Stimulated activated CD4-positive, alpha-beta T cell treated with anti-CD3 and anti-CD28 coated beads, Interleukin-2, amount 100 ng/mL, for 48 hours (primary cell): ENCODE measurements at places on chromosomes 7 and 10.

DNA sequence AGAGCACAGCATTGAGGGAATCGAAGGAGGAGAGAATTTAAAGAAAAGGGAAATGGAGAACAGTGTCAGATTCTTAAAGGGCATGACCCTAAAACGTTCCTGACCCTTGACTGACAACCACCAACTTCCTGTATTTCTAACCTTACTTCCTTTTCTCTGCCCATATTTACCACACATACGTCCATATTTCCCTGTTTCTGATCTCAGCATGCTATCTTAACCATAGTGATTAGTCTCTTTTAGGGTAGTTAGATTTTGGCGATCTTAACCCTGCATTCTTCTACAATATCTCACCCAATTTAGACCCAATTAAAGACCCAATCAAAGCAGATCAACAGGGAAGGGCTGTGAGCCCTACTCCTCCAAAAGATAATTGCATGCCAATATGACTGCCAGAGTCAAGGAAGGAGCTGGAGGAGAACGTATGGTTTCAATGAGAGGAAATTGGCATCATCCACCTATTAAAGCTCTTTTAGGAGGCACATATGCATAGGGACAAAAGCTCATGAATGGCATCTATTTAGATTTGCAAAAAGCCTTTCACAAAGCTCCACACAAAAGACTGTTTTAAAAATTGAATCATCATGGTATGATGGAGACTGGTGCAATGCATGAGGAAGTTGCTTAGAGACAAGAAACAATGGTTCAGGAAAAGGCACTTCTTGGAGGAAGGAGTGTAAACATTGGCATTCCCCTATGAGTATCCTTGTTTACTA is 49.0 kb upstream of the ARHGAP12 start:
- no peak for DNase-seq

DNA sequence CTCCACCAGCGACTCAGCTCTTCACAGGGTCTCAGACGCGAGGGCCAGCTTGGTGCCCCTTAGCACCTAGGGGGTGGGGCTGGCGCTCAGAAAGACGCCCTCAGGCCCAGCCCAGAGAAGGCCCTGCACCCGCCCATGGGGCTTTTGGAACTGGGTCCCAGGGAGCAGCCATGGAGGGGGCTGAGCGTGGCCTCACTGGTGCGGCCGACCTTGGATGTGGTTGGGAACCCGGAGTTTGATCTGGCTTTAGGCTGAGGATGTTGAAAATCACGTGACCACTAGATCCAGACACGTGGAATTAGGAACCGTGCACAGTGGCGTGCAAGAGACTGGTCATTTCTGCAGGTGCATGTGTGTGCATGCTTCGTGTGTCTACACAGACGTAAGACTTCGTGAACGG is 185.4 kb downstream of the DNAJB6 start:
- DNase-seq = no peak

- DNase-seq = no peak
Measured at GRCh38 chr7:114294036-114294435, 120.6 kb upstream of the FOXP2 start.

- no peak for DNase-seq
Measured at GRCh38 chr10:130454543-130455000, 318.4 kb downstream of the GLRX3 start.

DNA sequence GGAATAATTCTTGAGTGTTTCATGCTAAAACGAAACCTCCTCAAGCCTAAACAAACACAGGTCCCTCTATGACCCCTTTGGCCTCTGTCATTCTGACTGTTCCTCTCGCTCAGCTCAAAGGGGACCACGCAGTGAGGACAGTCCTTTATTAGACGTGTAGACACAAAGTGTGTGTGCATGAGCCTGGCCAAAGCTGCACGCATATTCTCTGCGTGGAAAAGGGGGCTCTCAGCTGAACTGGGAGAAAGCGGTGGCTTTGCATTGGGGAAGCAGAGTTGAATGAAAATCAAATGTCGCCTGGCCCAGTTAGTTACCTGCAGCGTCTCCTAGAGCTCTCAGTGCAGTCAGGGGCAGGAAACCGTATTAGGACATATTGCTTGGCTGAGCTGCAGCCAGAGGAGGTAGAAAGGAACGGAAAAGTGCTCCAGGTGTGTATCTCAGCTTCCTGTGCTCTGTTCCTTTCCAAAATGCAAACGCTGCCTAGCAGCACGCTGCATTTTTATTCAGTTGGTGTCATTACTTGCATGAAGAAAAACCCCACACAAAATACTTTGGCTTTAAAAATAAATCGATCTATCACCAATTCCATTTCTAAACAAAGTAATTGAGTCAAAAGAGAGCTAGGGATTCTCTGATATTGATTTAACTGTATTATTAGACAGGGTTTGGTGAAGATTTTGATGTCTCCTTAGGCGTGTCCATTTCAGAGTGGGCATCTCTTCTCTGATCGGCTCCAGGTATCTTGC is 4.9 kb downstream of the GATA3 start:
- DNase-seq = no peak

GRCh38 chr7:100346921-100347320 is 11.0 kb upstream of the PILRB start:
- no peak for DNase-seq

DNA sequence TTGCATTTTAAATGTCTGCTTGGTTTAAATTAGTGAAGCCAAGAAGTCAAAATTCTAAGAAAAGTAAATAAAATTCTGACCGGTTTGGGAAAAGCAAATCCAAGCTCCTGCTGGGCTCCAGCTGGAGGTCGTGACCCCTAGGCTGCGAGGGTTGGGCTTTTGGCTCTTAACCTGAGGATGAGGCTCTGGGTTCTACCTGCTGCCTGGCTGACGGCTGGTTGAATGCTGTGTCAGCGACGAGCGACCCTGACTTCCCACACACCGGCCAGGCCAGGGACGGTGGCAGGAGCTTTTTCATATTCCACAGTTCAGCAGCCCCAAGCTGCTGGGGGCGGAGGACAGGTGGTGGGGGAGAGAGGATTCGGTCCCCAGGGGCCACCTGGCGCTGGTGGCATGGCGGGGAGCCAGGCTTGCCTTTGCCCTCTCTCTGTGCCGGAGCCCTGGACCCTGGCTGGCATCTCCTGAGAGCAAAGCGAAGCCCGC is 843 bp upstream of the PLPP4 start:
- no peak for DNase-seq

GRCh38 chr7:47465191-47465590 is 116.7 kb downstream of the TNS3 start:
- no peak for DNase-seq

DNA sequence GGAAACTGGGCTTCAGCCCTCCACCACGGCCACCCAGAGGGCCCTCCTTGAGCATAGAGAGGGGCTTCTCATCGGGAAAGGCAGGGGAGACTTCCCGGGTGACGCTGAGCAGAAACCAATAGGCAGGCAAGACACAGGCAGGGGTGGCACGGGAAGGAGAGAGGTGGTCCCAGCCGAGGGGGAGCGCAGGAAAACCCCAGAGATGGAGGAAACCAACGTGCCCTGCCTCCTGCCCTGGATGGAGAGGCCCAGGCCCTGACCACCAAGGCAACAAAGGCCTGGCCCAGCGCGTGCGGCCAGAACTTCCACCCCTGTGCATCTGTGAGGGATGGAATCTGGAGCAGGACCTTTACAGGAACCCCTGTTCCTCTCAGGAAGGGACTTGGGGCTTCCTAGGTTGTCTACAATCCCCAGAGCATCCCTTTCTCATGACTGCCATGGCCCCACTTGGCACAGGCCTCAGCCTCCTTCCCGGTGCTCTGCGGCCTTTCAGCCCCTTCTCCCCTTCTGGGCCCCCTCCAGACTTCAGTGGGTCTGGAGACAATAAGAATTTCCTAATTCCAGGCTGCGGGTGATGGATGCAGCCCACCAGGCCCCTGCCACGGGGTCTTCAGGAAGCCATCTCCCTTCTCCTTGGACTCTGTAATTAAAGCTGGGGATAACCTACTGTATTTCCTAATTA is 137.0 kb upstream of the RET start:
- DNase-seq = no peak

GRCh38 chr10:121501796-121502195 is 96.4 kb downstream of the FGFR2 start:
- DNase-seq = no peak

DNA sequence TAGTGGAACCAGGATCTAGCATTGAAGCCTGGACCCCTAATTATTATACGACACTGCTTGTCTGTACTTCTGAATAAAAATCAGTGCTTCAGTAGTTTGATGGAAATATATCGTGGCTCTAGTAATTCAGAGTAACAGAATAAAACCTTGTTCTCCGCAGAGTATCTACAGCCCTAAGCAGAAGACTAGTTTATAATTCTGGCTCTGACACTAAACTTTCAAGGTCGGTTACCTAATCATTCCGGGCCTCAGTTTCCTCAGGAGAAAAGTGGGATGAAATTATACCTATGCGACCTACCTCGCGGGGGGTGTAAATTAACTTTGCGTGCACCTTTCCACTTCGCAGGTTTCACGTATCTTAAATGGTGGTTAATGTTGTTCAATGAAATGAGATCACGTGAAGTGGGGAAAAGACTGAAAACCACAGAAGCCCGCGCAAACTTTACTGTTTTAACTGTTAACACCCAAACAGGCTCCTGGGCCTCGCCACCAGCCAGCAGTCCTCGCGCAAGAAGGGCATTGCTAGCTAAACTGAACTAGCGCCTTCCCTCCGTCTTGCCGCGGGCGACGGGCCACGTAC is 615 bp downstream of the THAP5 start:
- DNase-seq = no peak

GRCh38 chr7:100691676-100692577 is 2.1 kb downstream of the GIGYF1 start:
- DNase-seq = peak; percentile 90

- no peak for DNase-seq
Measured at GRCh38 chr10:4888236-4888635, 62.2 kb downstream of the AKR1E2 start.

DNA sequence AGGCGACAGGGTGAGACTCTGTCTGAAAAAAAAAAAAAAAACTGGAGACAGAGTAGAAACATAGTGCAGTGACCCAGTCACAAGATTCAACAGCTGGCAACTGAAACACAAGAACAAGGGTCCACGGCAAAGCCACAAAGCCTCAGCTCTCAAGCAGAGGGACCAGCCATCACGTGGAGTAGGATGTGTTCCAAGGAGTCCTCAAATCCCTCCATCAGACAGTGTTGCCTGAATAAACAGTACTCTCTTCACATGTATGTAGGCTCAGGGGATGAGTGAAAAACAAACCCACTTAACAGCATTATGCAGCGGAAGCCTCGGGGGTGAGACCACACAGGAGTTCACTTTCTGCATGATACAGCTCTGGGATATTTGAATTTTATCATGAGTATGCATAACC is 62.0 kb downstream of the SLIT1 start:
- no peak for DNase-seq

GRCh38 chr10:5905854-5906507 is 15.9 kb downstream of the FBH1 start:
- DNase-seq = no peak

GRCh38 chr7:92880212-92881090 is 44.1 kb upstream of the CDK6 start:
- DNase-seq = no peak

GRCh38 chr10:112229901-112230300 is 46.3 kb upstream of the GPAM start:
- DNase-seq = no peak

DNA sequence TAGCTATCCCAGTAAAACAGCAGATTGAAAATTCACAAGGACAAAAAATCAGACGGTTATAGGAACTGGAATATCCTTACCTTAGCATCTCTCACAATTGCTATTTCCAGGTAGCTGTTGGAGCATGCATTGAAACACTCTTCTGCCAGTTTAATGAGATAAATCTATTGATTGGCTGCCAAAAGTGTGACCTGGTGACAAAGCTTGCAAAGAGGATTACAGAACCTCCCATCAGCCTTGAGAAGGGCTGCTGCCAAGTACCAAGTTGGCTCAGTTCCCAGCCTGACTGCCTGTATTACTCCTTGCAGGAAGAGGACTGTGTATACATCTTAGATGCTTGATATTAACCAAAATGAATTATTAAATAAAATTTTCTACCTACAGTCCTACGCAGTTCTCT is 5.1 kb downstream of the PRLHR start:
- no peak for DNase-seq

- no peak for DNase-seq
Measured at GRCh38 chr7:78835897-78836296, 617.6 kb downstream of the MAGI2 start.

GRCh38 chr7:21960922-21961321 is 15.2 kb upstream of the CDCA7L start:
- no peak for DNase-seq

DNA sequence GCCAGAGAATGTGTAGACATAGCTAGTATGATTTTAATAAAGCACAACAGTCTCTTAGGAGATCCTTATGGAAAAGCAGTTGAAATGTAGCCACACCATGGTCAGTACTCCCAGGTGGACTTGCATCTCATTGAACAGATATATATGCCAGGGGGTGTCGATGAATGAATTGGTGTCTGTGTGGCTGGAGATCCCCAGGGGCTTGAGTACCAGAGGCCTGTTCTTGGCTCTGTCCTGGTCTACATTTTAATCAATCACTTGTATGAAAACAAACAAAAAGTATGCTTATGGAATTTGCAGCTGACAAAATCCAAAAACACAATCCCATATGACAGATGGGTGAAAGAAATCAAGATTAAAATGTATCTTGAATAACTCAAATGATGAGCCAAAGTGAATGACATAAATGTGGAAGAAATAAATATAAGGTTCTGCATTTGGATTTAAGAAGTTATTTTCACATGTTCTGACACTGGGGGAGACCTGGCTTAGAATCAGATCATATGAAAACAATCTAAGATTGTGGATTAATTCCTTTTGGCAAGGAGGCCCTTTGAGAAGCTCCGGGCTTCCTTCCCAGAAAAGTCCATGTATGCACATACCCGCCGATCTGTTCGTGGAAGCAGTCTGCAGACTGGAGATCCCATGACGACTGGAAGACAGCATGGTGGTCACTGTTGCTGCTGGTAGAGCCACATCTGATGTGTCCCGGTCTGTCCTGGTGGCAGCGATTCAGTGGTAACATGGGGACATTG is 15.6 kb downstream of the CLEC2L start:
- DNase-seq = no peak

DNA sequence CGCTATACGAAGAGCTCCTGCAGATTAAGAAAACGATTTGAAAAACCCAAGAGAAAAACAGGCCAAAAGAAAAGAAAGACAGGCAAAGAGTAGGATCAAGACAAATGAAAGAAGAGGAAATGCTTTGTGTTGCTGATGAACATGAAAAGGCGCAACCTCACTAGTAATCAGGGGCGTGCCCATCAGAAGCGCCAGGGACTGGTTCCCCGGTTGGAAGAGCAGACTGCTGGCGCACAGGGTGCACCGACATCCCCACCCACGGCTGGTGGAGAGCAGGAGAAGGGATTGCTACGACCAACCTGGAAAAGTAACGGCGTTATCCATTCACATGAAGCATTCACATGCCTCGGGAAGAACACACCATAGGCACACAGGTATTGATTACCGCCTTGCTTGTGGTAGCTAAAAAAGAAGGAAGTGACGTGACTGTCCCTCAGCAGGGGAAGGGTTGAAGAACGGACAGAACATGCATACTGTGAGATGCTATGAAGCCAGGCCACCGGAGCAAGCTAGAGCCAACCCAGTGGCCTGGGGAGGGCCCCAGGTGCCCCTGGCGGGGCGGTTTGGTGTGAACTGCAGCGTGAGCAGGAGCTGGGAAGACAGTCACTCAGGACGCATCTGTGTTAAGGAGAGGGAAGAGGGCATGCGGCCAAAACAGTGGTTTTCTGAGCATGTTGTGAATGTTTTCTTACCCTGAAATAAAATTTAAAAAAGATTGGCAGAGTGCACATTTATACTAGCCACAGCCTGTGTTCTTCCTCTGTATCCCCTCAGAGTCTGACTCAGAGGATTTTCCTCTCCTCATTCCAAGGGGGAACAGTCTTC is 18.3 kb downstream of the AGAP3 start:
- DNase-seq = no peak
